ENCODE measurements at places on chromosomes 1 and 21.

DNA sequence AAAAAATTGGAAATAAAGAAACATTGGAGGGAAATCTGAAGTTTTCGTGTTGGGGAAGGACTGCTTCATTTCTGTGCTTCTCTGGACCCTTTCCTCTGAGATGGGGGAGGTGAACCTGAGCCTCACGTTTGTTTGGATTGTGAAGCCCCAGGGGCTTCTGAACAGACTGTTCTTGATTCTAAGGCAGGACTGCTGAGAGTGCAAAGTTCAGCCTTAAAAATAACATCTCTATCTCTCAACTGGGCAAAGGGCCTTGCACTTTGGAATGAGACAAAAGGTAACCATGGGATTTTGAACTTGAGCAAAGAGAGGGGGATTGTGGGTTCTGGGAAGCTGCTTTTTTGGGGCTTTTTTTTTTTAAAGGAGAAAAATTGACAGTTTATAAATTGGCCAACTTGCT, 45.0 kb downstream of the GPR88 start:
- no peak for DNase-seq

DNA sequence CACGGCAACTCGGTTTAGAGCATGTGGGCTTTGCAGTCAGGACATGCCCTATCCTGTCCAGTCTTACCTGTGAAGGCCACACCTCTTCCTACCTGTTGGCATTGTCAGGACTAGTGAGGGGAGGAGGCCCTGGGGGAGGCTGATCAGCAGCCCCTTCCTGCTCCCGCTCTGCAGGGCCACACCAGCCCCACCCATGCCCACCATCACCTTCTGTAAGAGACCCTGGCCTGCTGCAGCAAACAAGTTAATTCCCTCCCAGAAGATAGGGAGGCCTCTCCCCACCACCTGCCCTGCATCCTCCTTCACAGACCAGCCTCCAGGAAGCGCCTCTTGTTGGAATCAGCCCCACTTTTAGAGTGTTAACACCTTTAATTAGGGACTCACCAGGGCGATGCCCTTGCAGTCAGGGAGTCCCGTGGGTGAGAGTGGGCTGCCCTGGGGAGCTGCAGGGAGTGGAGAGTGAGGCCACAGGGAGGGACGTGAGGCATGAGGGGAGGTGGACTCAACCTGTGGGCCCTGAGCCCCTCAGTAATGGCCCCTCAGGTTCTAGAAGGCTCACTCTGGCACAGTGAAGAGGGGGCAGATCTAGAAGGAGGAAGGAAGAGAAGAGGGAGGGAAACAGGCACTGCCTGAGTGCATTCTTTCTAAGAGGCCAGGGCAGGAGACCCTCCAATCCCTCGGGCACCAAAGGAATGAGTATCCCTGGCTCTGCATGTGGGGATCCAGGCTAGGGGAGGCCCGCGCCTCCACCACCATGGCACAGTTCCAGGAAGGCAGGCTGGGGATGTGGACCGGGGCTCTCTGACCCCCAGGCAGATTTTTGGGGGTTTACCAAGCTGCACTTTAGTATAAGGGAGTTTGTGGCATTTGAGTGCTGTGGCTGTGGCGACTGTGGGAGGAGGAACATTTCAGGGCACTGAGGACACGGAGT, 8.2 kb downstream of the UMODL1 start:
- DNase-seq: no peak

GRCh38 chr1:241696172-241696814, 44.2 kb downstream of the WDR64 start:
- no peak for DNase-seq

DNA sequence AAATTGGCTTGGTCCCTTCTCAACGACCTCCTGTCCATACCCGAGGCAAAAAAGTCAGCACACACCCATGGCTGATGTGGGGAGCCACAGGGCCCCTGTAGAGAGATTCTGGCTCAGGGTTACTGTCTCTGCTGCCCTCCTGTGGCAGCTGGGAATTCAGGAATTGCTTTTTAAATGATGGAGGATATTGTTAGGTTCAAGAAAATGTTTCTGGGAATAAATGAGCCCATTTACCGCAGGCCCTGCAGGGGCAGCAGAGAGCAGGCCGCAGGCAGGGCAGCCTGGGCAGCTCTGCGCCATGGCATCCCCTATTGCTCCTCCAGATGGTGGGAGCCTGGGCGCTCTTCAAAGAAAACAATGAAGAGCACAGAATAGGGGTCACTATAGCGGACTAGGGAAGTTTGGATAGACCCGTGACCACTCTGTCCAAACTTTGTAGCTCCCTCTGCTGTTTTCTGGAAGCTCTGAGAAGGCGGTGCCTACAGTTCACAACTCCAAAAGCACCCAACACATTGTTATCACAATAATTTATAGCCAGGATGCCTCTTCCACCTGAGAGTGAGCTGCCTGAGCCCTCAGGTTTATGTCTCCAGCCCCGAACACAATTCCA, 201.1 kb downstream of the BACH1 start:
- no peak for DNase-seq

DNA sequence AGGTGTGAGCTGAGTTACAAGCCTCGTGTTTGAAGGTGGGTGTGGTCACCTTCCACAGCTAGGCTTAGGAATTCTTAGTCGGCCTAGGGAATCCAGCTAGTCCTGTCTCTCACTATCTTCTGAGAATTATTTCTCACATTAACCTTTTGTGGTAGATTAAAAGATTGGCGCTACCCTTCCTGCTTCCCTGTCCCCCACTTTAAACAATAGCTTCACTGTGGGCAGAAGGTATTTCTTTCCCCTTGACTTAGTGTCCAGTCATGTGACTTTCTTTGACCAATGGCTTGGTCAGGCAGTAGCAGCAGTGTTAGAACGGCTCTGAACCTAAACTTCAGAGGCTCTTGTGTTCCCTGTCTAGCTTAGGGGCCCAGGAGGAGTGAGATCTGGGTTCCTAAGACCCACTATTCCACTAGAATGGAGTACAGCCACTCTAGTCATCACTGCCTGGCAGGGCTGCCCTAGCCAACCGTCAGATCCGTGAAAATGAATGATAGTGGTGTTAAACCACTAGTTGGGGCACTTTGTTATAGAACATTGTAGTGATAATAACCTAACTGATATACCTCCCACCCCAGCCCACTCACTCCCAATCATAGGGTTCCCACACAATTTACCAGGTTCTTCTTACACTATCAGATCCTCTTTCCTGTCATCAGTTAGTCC, 13.9 kb upstream of the C1orf141 start:
- no peak for DNase-seq
